ENCODE measurements at places on chromosomes 5 and 9. TPM values are rescaled to one million over a fixed set of nuclear protein-coding genes. Genes with fewer than 3 reads are reported as not detected.

Gene CYLC2
- total RNA-seq, result not detected

Gene PCDHB8
- 12.7 TPM for total RNA-seq

Gene DND1
- total RNA-seq, result 0.37 TPM

Gene PCDHB12
- 5.6 TPM for total RNA-seq

Gene C8G
- not detected for total RNA-seq

Gene INSL6
- not detected for total RNA-seq

Gene PLAC8L1
- not detected for total RNA-seq

Gene ETF1
- total RNA-seq, result 163 TPM

Data from H4 (cell line).